ENCODE measurements at places on chromosomes 6 and 20.

DNA sequence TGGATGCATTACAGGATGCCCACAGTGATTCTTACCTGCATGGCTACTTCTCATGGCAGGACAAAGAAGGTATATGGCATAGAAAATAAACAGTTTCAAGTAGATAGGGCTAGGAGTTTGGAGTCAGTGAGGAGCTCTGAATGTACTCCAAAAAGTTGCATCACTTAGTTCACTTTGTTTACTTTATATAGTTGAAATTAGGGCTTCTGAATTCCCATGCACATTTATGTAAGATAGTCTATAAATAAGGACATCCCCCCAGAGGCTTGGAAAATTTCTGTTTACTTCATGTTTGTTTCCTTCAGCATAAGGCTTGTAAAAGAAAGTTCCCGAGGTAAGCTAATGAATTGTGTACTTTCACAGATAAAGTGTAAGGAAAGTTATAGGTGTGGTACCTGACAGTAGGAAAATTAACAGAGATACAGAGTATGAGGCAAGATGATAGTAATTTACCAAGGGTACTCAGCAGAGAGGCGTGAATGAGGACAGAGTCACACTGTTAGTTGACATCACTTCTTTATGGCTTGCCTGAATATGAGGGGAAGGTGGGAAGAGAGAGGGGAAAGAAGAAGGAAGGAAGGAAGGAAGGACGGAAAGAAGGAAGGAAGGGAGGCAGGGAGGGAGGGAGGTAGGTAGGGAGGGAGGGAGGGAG, 51.1 kb downstream of the ADTRP start:
- no peak for DNase-seq

DNA sequence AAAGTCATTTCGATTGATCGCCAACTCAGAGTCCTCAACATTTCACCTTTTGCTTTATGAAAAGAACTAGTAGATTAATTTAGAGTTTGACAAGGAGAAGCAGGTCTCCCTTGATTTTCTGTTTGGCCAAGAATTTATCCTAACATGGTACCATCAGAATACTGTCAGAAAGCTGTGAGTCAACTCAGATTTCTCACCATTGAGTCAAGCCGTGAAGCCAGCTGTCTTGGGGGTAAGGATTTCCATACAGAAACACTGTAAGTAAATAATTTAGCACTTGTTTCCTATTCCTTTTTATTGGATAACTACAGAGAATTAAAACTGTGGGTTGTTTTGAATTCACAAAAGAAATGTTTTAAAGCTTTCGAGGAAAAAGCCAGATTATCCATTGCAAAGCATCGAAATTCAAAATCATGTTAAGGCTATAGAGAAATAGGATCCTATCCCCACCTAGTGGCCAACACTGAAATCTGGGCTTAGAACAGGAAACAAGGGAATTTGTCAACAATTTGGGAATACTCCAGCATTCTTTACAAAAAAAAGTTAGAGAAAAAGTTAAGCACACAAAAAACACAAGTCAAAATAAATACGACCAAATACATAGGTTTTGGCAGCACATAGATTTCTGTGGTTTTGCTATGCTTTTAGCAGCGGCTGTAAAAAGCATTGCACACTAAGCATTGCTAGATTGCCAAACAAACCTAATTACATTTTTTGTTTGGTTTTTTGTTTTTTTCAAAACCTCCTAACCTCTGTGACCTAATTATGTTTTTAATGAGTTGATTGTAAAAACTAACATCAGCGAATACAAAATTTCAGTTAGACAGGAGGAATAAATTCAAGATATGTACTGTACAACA, 44.2 kb downstream of the COL11A2 start:
- DNase-seq, result peak; percentile 13

DNA sequence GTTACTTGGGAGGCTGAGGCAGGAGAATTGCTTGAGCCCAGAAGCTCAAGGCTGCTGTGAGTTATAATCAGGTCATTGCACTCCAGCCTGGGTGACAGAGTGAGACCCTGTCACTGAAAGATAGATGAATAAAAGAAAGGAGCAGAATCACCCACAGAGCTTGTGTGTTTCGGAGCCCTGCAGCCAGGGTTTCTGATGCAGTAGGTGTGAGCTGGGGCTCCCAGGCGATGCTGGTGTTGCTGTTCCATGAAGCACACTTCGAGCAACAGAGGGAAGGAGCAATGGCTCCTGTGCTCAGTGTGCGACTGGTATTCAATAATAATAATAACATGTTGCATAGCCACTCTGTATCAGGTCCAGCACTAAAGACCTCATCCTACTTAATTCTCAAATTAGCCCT, 197.5 kb upstream of the CST7 start:
- no peak for DNase-seq

DNA sequence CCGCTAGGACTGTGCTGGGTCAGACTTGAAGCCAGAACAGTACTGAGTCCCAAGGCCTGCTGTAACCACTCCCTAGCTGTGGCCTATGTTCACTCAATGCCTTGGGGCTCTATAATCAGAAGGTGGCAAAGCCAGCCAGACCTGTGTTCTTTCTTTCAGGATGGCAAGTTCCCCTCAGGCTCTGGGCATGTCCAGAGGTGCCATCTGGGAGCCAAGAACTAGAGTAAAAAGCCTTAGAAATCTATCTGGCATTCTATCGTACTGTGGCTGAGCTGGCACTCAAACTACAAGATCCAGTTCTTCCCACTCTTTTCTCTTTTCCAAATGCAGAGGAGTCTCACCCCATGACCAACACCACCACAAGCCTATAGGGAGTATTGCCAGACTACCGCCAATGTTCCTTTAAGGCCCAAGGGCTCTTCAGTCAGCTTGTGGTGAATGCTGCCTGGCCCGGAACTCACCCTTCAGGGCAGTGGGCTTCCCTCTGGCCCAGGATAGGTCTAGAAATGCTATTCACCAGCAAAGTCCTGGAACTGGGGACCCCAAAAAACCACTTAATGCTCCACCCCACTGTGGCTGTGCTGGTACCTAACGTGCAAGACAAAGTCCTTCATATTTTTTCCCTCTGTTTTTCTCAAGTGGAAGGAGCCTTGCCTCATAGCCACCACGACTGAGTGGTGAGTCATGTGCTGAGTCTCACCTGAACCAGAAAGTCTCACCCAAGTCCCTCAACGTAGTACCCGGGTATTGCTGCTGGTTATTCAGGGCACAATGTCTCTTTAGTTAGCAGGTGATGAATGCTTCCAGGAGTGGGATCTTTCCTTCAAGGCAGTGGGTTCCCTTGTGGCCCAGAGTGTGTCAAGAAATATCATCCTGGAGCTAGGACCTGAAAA, 8.6 kb upstream of the SIRPB2 start:
- no peak for DNase-seq

- DNase-seq, result no peak
These were observed 6.1 kb downstream of the SMIM28 start for GRCh38 chr6:138383776-138384175.

- DNase-seq, result no peak
These were observed 100.9 kb downstream of the TMEM242 start for GRCh38 chr6:157222201-157222981.

GRCh38 chr6:155078331-155078745, 83.2 kb downstream of the TIAM2 start:
- no peak for DNase-seq

DNA sequence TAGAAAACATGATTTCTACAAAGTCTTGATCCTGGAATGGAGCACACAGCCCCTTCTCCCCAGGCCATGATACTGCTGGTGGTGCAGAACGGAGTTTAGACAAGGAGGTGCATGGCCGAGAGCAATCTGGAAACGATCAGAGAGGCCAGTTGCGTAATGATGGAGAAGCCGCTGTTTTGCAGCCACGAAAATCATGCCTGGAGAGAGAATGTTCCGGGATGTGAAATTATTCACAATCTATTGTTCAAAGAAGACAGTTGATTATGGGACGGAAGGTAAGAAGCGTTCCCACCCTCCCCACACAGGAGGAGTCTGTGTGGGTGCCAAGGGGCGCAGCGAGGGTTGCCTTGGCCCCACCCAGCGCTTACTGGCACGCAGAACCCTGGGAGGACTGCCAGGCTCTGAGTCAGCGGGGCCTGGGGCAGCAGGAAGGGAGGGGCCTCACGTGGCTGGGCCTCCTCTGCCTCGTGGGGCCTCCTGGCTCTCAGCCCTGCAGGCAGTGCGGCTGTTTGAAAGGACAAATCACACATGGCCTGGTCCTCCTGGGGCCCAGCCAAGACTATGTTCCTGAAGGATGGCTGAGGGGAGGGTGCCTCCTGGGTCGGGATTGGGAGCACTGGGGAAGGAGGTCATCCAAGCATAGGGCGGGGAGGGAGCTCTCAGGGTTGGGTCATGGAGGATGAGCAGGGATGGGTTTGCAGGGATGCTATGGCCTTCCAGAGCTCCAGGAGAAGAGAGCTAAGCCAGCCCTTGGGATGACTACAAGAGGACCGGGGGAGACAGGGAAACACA, 8.7 kb upstream of the AP5S1 start:
- DNase-seq, result peak; percentile 98

GRCh38 chr6:118101831-118102345, 194.8 kb downstream of the SLC35F1 start:
- no peak for DNase-seq

- DNase-seq, result no peak
These were observed 105.3 kb upstream of the TAB2 start for GRCh38 chr6:149212206-149212605.

DNA sequence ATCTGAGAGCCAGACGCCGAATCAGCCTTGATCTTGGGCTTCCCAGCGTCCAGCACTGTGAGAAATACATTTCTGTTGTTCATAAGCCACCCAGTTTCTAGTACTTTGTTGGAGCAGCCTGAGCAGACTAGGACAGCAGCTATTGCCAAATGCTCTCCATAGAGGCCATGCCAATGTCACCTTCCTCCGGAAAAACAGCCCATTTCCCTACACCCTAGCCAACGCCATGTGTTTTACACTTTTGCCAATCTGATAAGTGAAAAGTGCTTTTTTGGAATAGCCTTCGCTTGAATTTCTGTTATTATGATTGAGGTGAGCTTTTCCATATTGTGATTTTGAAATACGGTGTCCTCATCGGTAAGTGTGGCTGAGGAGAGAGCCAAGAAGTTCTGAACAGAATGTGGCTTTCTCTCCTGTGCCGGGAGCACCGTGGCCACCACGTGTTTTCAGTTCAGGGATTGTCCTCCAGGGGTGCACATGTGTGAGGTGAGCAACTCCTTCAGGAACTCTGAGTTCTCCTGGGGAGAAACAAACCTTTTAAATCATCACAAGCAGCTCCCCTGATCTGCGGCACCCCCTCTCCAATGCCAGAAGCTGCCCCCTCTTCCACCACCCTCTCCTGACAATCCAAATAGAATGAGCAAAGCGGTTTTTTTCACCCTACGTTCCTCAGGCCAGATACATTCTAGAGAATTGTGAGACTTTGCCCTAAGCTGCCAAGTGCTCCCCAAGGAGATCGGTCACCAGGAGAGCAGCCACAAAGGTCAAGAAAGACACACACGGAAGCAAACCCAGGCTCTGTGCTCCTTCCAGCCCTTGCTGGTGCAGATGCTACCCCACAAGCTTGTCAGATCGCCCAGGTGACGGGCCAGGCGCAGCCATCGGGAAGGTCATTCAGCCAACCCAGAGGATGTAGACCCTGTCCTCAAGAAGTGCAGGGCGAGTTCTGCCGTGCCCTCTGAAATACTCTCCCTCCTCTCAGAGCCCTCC, 36.0 kb downstream of the TAF8 start:
- DNase-seq, result no peak

GRCh38 chr6:159446340-159446739, 246.7 kb downstream of the SOD2 start:
- no peak for DNase-seq
